ENCODE measurements at places on chromosomes 12 and 14. TPM values are rescaled to one million over a fixed set of nuclear protein-coding genes. Genes with fewer than 3 reads are reported as not detected.

The GSC gene
- total RNA-seq, result 108 TPM

The NKX2-8 gene
- total RNA-seq, result 0.61 TPM

The MTERF2 gene
- 10.1 TPM for total RNA-seq

The KRR1 gene
- total RNA-seq, result 75.2 TPM

The SPTLC2 gene
- 31.3 TPM for total RNA-seq

The SYCP3 gene
- total RNA-seq, result 0.09 TPM

The CMKLR1 gene
- not detected for total RNA-seq

The ENDOU gene
- not detected for total RNA-seq

The FAM90A1 gene
- total RNA-seq, result 0.40 TPM

Measured in endodermal cell (in vitro differentiated cells).